Fibroblast of lung (primary cell): ENCODE measurements at places on chromosomes 16 and 17. TPM values are rescaled to one million over a fixed set of nuclear protein-coding genes. Genes with fewer than 3 reads are reported as not detected.

GRCh38 chr17:82424001-82424862 lies 5.8 kb upstream of the OGFOD3 start:
- DNase-seq = peak; percentile 61

- DNase-seq = no peak
Observed at GRCh38 chr17:49486012-49486641, 9.0 kb upstream of the NGFR start.

GRCh38 chr16:3536271-3536731 lies 35.5 kb downstream of the CLUAP1 start:
- peak; percentile 74 for DNase-seq

SOX8 gene
- under 0.01 TPM in 1 of 2 replicates, not detected in the other for total RNA-seq

GRCh38 chr16:50152351-50152806 lies 727 bp upstream of the TENT4B start:
- DNase-seq = peak; percentile 29

SYNGR2 gene
- total RNA-seq = 9.5 and 15.5 TPM in 2 replicates

DNA sequence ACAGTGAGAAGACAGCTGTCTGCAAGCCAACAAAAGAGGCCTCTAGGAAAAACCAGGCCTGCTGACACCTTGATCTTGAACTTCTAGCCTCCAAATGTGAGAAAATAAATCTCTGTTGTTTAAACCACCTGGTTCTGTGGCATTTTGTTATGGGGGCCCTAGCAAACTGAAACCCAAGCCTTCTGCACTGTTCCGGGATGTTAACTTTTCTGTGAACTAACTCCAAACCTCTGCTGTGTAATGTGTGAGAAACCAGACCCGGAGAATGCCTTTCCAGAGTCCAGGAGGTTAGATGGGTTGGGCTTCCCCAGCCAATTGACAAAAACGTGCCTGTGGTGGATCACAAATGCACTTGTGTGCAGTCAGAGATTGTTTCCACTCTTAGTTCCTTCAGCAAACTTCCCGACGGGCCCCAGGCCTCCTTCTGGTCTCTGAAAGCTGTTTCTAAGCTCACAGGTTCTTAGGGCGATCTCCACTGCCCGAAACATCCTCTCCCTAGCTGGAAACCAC lies 13.6 kb upstream of the GGA2 start:
- no peak for DNase-seq

GRCh38 chr17:10059684-10060211 lies 138.7 kb downstream of the GAS7 start:
- no peak for DNase-seq

DNA sequence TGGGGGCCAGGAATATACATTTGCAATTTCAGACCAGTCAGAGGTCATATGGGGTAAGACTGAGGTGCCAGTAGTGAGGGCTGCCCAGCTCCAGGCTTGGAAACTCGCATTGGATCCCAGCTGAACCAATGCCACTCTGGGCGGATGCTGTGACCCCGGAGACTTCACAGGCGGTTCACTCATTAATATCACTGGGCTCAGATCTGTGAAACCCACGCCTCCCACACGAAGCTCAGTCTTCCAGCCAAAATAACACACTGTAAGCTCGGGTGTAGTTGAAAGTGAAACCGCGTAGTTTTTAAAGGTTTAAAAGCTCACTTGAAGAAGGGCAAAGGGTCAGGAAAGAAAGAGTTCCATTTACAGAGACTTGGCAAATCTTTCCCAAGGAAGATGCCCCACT lies 254.8 kb downstream of the FOXL1 start:
- peak; percentile 30 for DNase-seq

ASGR1 gene
- total RNA-seq = 0.66 and 0.77 TPM in 2 replicates

DNA sequence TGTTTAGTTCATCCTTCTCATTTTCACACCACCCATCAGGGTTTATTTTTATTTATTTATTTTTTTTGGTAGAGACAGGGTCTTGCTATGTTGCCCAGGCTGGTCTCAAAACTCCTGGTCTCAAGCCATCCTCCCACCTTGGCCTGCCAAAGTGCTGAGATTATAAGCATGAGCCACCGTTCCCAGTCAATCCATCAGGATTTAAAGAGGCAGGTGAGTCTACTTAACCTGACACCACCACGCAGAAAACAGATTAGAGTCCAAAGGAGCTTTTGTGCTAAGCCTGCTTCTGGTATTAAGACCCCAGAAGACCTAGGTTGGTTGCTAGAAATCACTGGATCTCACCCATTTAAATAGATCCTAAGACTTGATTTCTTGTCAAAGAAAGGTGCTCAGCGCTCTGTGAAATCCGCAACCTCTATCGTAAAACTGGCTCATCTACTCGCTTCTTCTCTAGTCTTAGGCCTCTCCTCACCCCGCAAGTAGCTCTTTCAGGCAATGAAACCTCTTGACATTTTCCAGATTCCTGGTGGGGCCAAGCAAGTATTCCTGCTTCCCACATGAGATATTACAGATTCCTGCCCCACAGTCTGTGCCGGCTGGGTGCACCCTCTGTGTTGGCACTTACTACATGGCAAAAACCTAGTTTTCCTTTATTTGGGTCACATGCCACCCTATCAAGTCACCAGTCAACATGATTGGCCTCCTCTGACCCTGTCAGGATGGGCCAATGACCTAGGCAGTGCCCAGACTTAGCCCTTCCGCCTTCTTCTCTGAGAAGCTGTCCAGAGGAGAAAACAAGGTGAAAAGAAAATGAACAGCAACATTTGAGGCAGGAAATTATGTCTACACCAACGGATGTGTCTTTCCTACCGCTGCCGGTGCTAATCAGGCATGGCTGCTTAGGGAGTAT lies 9.0 kb downstream of the PITPNA start:
- no peak for DNase-seq

GRCh38 chr16:28897826-28898225 lies 19.5 kb downstream of the ATP2A1 start:
- DNase-seq = no peak

- DNase-seq = no peak
Observed at GRCh38 chr16:71995038-71995437, 5.2 kb downstream of the PKD1L3 start.

TSNAXIP1 gene
- 1.2 and 1.5 TPM in 2 replicates for total RNA-seq

TP53TG3F gene
- total RNA-seq = not detected in 2 replicates

- DNase-seq = no peak
Observed at GRCh38 chr16:81442220-81442915, 2.2 kb upstream of the CMIP start.

TMEM204 gene
- total RNA-seq = 10.3 and 12.4 TPM in 2 replicates

GRCh38 chr17:35068249-35068648 lies 4.7 kb upstream of the RFFL start:
- DNase-seq = no peak

EME1 gene
- total RNA-seq = 0.51 and 2.3 TPM in 2 replicates

- DNase-seq = no peak
Observed at GRCh38 chr17:59221159-59221847, 992 bp downstream of the GDPD1 start.

GRCh38 chr16:85553436-85554113 lies 59.5 kb upstream of the GSE1 start:
- peak; percentile 69 for DNase-seq

- DNase-seq = no peak
Observed at GRCh38 chr17:61908292-61909037, 19.3 kb downstream of the INTS2 start.

MGRN1 gene
- 15.9 and 26.1 TPM in 2 replicates for total RNA-seq

GRCh38 chr16:19001788-19002187 lies 18.1 kb downstream of the TMC7 start:
- peak; percentile 68 for DNase-seq

- peak; percentile 97 for DNase-seq
Observed at GRCh38 chr17:43356999-43357398, 41.8 kb upstream of the ARL4D start.

KLHL10 gene
- 0.26 and 0.33 TPM in 2 replicates for total RNA-seq

DNA sequence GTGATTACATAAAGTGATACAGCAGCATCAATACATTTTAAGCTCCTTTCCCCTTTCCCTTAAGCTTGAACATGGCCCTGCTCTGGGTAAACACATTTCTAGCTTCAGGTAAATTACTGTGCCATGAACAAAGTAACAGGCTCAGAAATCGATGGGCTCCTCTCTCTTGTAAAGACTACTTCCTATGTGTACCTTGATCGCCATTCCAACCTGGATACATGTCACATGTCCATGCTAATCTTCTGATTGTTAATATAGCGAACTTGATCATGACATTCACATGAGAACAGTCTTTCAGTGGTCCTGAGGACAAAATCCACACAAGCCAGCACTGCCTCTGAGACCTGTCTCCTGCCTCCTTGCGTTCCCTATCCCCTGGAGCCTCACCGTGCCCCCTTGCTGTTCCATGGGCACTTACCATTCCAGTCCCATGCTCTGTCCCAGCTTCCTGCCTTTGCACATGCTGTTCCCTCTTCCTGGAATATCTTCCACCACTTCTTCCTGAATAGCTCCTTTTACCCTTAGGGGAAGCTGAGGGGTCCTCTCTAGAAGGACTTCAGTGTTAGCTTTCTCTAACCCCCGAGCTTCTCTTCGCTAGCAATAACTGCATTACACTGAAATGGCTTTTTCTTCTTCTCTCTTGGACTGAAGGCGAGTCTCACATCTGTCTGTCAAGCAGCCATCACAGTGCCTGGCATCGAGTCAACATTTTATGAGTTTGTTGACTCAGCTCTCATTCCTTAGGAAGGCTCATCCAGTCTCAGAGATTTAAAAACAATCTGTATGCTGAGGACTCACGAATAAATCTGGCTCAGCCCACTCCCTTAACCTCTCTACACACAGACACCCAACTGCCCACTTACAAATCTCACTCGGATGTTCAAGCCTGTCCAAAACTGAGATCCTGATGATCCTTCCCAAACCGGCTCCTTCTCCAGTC lies 93.3 kb downstream of the ASIC2 start:
- DNase-seq = peak; percentile 25

GRCh38 chr16:30967795-30968194 lies 10.2 kb downstream of the SETD1A start:
- no peak for DNase-seq

KRT24 gene
- total RNA-seq = not detected in 2 replicates

GRCh38 chr16:9323170-9323569 lies 231.7 kb downstream of the HAPSTR1 start:
- no peak for DNase-seq

GRCh38 chr16:85879975-85880831 lies 18.8 kb upstream of the IRF8 start:
- no peak for DNase-seq

- no peak for DNase-seq
Observed at GRCh38 chr17:7817643-7817964, 16.4 kb upstream of the KDM6B start.

PMP22 gene
- 74.0 and 99.1 TPM in 2 replicates for total RNA-seq

DNA sequence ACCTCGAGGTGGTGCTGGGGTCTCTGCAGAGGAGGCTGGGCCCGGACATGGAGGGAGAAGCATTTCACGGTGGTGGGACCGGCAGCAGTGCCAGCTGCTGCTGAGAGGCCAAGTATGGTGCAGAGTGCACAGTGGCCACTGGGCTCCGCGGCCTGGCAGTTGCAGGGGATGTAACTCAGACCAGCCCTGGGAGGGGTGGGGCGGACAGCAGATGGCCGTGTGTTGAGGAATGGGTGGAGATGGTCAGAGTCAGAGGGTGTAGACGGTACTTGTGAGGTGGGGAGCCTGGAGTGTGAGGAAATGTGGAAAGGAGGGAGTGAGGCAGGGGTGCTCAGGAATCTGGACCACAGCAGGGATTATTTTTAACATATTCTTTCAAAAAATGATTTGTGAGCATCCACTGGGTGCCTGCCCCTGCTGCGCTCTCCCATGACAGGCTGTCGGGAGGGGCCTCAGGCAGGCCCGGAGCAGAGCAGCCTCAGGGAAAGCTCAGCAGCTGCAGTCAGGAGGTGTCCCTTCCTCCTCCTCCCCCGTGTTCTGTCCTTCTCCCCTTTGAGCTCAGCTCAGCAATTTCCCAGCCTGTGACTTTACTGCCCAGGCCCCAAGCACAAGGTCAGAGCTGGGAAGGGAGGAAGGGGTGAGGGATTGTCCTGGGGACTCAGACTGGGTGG lies 113.1 kb downstream of the RAP1GAP2 start:
- no peak for DNase-seq

TAX1BP3 gene
- total RNA-seq = 105 and 141 TPM in 2 replicates
